Stomach (tissue), 19 donors: ENCODE measurements at places on chromosomes 7 and 10. TPM values are rescaled to one million over a fixed set of nuclear protein-coding genes. Genes with fewer than 3 reads are reported as not detected.

The SCIN gene
- 8.4 TPM for total RNA-seq

The CNPY1 gene
- not detected for total RNA-seq

The ITIH5 gene
- total RNA-seq: 18.8 TPM

The NANOS1 gene
- 7.5 TPM for total RNA-seq

The HHEX gene
- 3.5 TPM for total RNA-seq

The SFRP4 gene
- not detected for total RNA-seq

The CALCR gene
- not detected for total RNA-seq

The SEC31B gene
- total RNA-seq: 6.2 TPM

The HIP1 gene
- 6.2 TPM for total RNA-seq

The SEMA3E gene
- total RNA-seq: 0.89 TPM

The HECW1 gene
- total RNA-seq: 0.73 TPM

The CYP2C18 gene
- total RNA-seq: 23.9 TPM

The CCDC7 gene
- 25.2 TPM for total RNA-seq

The SLK gene
- total RNA-seq: 61.3 TPM

The SKAP2 gene
- 6.4 TPM for total RNA-seq

The SH2B2 gene
- total RNA-seq: 5.8 TPM

The SFTPA1 gene
- 1.4 TPM for total RNA-seq

The AZGP1 gene
- total RNA-seq: 6.8 TPM

The SCART1 gene
- 8.1 TPM for total RNA-seq

The ZNF503 gene
- total RNA-seq: 11.2 TPM

The OR2A42 gene
- total RNA-seq: not detected

The FBXL15 gene
- 4.8 TPM for total RNA-seq

The IFIT1B gene
- not detected for total RNA-seq

The CALD1 gene
- total RNA-seq: 304 TPM

The GALNT11 gene
- 21.4 TPM for total RNA-seq

The VENTX gene
- total RNA-seq: 0.45 TPM

The TYSND1 gene
- total RNA-seq: 1.2 TPM

The CC2D2B gene
- total RNA-seq: not detected

The PTPRZ1 gene
- total RNA-seq: 0.29 TPM

The MRC1 gene
- total RNA-seq: 5.4 TPM

The TRIM74 gene
- not detected for total RNA-seq

The DMBT1 gene
- 10.5 TPM for total RNA-seq

The NRP1 gene
- 18.8 TPM for total RNA-seq

The EN2 gene
- total RNA-seq: not detected

The SPDYE2B gene
- total RNA-seq: not detected

The AMZ1 gene
- total RNA-seq: 1.4 TPM

The AGR2 gene
- total RNA-seq: 127 TPM

The CYP2C19 gene
- total RNA-seq: 135 TPM
